ENCODE measurements at places on chromosomes 1 and 21.
A peak's percentile ranks its signal among the peaks of the same experiment; 100 is the strongest.

- DNase-seq: no peak
These were observed 12.5 kb downstream of the KRTAP8-1 start for GRCh38 chr21:30800605-30801004.

DNA sequence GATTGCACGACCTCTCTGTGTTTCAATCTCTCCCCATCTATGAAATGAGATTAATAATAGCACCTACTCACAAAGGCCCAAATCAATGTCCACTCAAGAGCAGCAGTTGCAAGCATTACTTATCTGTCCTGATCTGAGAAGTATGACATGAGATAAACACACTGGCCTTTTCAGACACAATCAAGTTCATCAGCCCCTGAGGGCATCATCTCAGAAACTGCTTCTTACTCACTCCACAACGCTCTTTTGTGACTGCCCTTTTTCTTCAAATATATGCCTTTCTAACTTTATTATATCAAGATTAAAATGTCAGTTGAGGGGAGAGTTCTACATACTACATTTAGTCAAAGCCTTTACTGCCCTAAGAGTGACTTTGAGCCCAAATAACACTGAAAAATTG, 371.9 kb upstream of the SPAG17 start:
- DNase-seq: no peak

DNA sequence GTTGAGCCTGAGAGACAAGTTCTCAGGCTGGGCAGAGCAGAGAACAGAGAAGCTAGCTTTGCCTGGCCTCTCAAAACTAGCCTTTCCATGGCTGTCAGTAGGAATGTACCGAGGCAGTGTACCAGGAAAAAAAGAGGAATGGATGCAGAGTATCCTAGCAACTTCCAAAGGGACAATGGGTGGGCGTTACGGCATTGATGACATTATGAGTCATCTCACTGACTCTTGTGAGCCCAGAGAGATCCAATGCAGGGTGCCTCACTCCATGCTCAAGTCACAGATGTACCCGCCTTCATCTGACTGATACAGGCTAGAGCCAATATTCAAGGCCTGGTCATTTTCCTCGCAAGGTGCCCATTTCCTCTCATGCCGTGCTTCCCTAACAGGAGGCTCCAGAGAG, 51.4 kb upstream of the C8B start:
- peak; percentile 16 for DNase-seq

DNA sequence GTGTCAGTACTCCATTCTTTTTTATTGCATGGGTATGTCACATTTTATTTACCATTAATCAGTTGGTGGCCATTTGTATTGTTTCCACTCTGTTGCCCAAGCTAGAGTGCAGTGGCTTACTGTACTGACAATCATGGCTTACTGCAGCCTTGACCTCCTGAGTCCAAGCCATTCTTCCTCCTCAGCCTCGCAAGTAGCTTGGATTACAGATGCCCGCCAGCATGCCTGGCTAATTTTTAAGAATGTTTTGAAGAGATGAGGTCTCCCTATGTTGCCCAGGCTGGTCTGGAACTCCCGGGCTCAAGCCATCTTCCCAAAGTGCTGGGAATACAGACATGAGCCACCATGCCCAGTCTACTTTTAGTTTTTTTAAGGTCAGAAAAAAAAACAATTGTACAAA, 813 bp upstream of the SFT2D2 start:
- DNase-seq: no peak

- DNase-seq: no peak
These were observed 24.8 kb upstream of the PSEN2 start for GRCh38 chr1:226845624-226846023.

DNA sequence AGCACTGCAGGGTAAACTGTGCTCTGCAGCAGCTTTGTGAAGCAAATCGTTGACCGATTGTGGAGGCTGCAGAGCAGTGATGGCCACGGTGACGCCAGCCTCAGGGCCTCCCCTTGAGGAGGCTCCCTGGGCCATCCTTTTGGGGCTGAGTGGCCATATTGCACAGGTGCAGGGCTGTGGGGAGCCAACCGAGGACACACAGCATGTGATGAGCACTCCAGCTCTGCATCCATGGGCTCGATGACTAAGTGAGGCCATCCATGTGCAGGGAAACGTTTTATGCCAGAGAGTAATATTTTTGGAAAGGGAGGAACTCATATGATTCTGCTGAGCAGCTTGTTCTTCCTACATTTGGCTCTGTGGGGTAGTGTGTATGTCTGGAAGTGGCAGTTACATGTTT, 24.6 kb downstream of the KCNK1 start:
- DNase-seq: no peak

- DNase-seq: no peak
These were observed 149.0 kb downstream of the IGSF21 start for GRCh38 chr1:18256282-18257235.

- DNase-seq: no peak
These were observed 3.7 kb upstream of the LRP8 start for GRCh38 chr1:53331446-53332185.

DNA sequence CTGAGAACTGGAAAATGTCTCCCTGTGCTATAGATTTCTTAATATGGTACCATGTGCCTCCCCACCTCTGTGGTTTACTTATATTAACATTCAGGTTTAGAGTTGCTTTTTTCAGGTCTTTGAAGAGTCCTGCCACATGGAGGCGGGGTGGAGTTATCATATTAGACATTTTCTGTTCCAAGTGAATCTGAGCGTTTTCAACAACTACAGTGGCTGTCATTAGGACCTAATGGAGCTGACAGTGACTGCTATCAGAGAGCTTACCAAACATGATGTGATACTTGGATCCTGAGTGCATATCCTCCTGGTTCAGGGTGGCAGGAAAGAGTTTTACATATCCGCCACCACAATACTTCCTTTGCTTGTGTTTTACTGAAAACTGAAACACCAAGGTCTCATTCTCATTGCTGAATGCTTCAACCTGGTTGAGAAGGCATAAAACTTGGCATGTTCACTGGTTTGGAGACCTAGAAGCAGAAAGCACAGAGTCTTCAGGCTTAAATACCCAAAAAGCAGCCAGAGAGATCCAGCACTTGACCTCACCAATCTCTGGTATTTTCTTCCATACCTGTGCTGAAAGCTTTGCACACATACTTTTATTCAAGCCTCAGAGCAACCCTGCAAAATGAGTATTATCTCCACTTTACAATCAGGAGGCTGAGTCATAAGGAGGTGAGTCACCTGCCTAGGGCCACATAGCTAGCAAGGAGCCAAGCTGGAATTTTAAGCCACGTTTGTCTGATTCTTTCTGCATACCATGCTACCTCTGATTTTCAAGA, 47.4 kb upstream of the OSBPL9 start:
- peak; percentile 82 for DNase-seq

DNA sequence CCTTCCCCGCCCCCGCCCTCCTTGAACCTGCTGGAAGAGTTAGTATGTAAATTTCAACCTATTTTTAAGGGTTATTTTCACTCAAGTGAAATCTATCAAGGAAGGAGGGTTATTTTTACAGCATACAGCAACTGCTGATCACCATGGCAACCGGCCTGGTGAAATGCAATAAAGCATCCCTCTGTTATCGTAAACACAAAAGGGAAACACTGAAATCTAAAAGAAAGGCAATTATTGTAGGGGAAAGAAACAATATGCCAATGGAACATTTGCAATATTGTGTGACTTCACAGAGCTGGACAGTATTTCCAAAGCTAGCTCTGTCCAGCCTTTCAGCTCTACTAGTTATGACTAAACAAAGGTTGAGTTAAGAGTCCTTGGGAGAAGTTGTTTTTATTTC, 588.3 kb upstream of the PBX1 start:
- no peak for DNase-seq

DNA sequence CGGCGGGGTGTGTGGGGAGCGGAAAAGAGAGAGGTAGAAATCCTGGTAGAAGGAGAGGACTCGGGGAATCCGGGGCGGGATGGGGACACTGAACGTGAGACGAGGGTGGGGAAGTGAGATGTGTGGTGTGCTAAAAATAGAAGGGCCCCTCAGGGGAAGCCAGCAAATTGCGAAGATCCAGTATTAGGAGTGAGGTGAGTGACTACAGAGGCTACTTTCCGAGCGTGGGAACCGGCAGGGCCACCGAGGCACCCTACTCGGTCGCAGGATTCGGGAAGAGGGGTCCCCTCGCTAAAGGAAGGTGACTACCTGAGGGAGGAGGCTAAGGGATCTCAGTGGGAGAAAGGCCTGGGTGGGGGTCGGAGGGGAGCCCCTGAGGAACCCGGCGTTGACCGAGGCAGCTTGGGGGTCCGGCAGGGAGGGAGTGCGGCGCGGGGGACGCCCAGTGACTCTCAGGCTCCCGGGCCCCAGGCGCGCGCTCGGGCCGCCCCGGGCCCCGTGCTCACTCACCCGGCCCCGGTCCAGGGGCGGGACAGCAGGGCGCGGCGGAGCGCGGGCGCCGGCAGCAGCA, 318 bp downstream of the ALDH4A1 start:
- no peak for DNase-seq

DNA sequence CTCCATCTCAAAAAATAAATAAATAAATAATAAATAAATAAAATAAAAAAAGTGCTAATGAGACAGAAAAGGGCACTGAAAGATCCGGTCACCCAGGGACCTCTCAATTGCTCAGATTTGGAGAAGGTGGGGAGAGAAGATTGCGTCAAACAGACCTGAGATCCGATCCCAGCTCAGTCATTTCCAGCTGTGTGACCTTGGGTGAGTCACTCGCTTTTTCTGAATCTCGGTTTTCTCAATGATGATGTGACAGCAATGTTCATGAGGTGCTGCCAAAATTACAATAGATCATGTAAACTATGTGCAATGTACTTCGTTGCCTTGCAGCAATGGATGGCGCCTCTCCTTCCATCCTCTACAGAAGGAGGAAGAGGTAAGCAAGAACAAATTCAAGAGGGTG, 11.1 kb upstream of the MEF2D start:
- DNase-seq: peak; percentile 69

DNA sequence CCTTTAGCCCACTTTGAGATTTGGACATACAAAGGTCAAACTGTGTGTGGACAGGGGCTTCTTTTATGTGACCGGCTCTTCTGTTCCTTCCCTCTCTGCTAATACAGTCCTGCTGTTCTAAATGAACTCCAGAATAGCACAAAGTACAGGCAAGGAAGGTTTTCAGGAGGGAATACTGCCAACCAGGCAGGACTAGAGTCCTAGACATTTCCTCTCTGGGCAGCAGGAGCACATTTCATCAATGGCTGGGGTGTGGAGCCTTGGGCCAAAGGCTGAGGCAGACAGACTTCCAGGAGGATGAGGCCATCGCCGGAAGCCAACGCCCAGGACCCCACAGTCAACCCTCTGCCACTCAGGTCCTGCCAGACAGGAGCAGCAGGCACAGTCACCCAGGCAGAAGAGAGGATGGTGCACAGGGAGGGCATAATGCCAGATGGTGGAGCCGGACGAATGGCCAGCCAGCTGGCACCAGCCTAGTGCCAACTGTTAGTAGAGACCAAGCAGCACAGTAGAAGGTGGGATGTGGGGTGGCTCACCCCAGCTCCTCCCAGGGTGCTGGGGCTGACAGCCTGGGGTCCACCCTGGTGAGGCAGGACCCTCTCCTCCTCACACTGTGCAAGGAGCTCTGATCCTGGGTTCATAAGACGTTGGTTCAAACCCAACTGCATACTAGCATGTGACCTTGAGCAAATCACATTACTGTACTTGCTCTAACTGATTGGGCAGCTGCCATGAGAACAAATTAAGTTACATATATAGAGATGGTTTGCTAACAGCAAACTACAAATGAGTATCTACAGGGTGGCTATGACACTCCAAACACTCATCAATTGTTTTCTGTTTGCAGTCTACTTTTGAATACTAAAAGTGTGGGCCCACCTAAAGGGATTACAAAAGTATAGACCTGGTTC, 410.7 kb downstream of the SIPA1L2 start:
- no peak for DNase-seq

DNA sequence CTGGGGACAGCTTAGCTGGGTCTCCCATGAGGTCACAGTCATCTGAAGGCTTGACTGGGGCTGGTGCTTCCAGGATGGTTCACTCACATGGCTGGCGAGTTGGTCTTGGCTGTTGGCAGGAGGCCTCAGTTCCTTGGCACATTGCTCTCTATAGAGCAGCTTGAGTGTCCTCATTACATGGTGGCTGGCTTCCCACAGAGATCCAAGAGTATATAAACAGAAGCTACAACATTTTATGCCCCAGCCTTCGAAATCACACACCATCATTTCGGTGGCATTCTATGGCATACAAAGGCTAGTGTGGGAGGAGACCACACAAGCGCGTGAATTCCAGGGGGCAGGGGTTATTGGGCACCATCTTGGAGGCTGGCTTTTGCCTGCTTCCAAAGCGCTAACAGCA, 63.0 kb downstream of the ALPL start:
- no peak for DNase-seq

DNA sequence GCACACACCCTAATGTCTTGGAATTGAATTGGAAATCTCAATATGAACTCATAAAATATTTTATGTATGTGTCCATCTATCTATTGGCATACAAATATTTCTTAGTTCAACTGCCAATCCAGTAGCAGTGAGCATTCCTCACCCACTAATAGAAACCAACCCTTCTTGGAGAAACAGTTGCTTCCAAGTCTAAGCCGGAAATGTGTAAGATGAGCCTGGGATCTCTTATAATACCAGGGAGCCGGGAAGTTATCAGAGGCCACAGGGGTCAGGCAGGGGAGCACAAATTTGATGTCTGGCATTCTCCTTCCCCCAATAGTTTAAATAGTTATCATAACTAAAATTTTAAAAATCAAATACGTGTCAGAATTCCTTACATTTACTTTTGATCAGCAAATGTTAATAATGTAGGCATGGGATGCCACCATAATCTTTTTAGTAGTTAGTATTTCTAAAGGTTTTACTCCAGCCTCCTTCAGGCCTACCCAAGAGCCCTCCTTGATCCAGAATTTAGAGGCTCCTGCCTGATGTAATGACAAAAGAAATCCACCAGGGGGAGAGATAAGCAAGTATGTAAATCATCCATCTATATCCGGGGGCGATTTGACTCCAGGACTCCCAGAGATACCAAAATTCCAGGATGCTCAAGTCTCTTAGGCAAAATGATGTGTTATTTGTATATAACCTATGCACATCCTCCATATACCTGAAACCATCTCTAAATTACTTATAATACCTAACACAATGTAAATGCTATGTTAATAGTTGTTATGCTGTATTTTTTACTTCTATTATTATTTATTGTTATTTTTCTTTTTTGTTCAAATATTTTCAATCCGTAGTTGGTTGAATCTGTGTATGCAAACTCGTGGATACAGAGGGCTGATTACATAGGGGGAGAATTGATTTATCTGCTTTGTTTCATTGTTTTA, 218.7 kb upstream of the COA6 start:
- DNase-seq: peak; percentile 73

DNA sequence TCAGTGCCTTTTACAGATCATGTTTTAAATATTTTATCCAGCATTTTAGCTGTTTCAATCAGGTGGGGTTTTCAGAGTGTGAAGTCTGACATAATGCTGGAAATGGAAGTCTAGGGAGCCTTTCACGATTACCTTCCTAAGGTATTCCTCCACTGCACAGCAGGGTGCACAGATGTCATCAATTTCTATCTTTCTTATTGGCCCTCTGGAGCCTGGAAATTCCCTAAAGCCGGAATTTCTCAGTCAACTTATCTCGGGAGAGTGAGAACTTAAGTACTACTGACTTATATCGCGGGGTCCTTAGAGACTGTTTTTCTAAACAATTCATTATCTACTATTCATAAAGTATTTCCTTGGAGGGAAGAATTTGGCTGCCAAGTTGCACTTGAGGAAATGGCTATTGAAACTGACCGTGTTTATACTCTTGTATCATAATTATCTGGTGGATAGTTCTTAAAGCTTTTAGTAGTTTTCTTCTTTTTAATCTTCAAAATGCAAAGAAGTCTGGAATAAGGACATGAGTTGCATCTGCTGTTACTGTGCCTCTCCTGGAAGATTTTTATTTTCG, 311.8 kb upstream of the B3GALT2 start:
- no peak for DNase-seq

GRCh38 chr1:48775831-48776392, 779 bp downstream of the BEND5 start:
- DNase-seq: no peak

Measured in IMR-90 (cell line).